ENCODE measurements at places on chromosomes 6 and 20. TPM values are rescaled to one million over a fixed set of nuclear protein-coding genes. Genes with fewer than 3 reads are reported as not detected.

DNA sequence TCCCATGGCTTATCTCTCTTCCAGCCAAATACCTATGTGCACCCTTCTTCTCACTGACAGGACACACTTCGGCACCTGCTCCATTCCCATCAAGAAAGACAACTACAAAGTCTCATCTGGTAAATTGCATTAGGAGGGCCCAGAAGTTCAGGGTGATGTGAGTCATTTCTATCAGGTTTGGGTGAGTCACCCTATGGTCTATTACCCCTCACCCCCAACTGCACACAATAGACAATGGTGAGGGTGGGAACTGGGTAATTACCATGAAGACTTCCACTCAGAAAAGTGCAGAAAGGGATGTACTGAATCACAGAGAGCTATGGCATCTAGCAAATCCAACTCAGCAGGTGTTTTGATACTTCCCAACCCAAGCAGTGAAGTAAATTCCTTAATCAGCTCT lies 54.8 kb downstream of the OPN5 start:
- H3K27me3 ChIP-seq = peaks cover 20% of the 10 kb centered on the region
- H3K27ac ChIP-seq = no peak overlapping the region
- no peak overlapping the region for H3K4me3 ChIP-seq

The PHF20 gene
- 58.8 TPM for total RNA-seq

DNA sequence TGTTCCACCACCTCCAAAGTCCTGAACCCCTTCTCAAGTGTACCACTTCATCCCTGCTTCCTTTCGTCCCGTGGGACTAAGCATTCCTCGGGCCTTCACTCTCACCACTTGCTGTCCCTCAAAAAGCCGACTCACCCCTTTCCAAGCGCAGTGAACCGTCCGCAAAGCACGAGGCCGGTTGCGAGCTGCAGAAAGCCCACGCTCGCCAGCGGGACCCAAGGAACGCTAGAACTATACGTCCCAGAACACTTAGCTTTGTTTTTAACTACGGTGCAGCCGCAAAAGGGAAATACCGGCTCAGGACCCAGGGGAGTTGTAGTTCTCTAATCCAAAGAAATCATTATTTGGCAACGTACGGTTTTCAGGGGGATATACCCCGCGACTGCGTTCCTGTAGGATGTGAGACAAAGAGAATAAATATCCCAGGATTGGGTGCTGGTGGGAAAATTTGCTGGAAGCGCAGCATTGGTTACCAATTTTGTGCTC lies 416 bp upstream of the POLR1H start:
- H3K4me1 ChIP-seq = peaks cover 30% of the 10 kb centered on the region
- H3K27ac ChIP-seq = peak overlapping the region; percentile 99
- H3K4me3 ChIP-seq = peak overlapping the region; percentile 92
- DNase-seq = peak; percentile 49

The SLC22A23 gene
- 0.16 TPM for total RNA-seq

DNA sequence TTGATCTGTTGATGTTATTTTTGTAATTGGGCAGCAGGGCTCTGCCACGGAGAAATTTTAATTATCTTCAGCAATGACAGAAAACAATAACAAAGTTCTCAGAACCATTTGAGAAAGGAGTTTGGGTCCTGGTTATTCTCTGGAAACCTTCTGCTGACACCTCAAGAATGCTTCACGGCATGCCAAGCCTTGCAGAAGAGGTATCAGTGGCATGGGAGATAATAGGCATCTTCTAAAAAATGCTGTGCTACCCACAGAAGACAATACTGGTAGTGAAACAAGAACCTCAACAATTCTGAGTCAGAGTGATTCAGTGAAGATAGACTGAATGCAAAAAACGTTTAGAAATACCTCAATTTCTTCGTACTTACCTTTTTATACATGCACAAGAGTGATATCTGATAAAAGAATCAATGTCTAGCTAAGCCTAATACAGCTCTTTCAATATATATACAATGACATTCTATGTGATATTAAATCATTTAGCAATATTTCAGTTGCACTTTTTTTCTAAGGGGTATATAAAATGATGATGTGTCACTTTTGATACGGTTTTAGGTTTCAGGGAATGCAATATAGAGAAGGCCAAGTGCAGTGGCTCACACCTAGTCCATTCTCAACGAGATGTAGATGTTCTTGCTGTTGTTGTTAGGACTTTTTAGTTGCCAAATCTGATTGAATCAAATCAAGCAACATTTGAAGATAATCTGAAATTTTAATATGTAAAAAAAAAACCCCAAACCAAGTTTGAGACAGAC lies 110.4 kb upstream of the COL21A1 start:
- H3K4me1 ChIP-seq = no peaks in the 10 kb centered on the region
- no peak overlapping the region for H3K27ac ChIP-seq
- no peak overlapping the region for H3K4me3 ChIP-seq
- no peak for DNase-seq
- no peaks in the 10 kb centered on the region for H3K27me3 ChIP-seq

GRCh38 chr6:162379757-162380409 lies 347.7 kb downstream of the PRKN start:
- no peak for DNase-seq
- no peak overlapping the region for H3K27ac ChIP-seq
- H3K27me3 ChIP-seq = no peaks in the 10 kb centered on the region
- H3K4me1 ChIP-seq = no peaks in the 10 kb centered on the region

DNA sequence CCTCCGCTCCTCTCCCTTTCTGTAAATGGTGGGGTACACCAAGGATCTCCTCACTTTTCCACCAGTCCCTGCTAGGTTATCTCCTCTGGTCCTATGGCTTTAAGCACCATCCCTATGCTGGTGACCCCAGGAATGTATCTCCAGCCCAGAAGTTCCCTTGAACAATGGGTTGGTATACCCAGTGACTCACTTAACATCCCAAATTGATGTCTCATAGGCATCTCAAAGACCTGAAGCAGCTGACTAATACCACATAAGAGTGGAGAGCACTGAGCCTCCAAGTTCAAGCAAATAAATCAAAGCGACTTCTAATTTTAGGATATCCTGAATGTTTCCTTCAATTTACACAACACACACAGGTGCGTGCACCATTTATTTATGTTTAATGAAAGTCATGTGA lies 48.3 kb downstream of the ADGRF1 start:
- H3K27me3 ChIP-seq = peaks cover 24% of the 10 kb centered on the region
- no peak overlapping the region for H3K27ac ChIP-seq
- no peaks in the 10 kb centered on the region for H3K36me3 ChIP-seq
- no peak for DNase-seq

DNA sequence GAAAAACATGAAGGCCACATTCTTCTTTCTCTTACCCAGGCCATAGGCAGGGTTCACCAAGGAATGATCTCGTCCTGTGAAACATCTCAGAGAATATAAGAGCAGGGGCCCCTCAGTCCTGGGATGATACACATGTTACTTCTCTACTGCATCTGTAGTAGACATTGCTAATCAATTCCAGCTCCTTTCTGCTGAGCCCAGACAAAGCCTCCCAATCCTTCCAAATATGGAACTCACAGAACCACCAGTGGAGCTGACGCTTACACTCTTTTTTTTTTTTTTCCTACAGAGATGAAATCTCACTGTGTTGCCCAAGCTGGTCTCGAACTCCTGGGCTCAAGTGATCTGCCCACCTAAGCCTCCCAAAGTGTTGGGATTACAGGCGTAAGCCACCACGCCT lies 9.1 kb downstream of the SNTA1 start:
- no peak overlapping the region for H3K4me3 ChIP-seq
- DNase-seq = no peak
- H3K4me1 ChIP-seq = no peaks in the 10 kb centered on the region

The AGPAT4 gene
- total RNA-seq = 3.5 TPM

DNA sequence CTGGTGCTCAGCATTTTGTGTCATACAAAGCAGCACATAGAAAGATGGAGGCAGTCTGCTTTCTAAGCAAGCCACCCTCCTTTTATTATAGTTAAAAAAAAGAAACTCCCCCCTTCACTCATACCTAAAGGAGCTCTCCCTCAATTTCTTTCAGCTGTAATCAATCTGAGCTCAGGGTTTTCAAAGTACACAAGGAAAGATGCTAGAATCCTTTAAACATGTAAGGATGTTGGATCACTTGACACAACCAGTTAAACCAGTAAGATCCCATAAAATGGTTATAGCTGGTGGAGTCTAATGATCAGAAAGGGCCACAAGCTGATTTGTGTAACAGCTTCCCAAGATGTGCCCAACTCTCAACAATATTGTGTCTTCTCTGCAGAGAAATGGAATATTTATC lies at the start of gene CALHM4:
Gene CALHM4 (plus strand): TSS at position 301 of the 400 bp plus-strand sequence. CDS start 43 bp downstream, at position 344.
- no peak within 1 kb of the TSS for H3K27ac ChIP-seq
- peaks cover 15% of the 10 kb centered on the region for H3K27me3 ChIP-seq
- no peaks in the 10 kb centered on the region for H3K4me1 ChIP-seq
- H3K36me3 ChIP-seq = no peaks in the 10 kb centered on the region

DNA sequence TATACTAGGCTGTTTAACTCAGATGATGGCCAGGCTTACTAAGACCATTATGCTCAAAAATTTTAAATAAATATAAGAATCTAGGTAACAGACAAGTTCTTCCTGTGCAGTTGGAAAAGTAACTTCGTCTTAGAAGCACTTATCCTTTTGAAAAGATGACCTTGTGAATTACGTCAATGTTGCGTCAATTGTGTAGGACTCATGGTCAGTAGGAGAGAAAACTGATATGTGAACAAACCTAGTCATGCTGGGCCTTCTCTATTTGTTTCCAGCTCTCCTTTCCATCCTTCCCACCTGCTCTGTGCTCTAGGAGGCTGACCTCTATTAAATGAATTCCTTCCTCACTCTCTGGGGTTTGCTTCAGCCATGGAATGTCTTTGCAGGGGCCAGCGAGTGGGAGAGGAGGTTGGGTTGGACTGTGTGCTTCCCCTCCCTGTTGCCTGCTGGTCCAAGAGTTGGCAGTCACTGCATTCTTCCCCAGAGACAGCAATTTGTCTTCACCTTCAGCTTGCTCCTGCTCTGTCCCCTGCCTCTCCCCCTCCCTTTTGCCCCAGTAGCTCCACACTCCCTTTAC lies 128.0 kb upstream of the TNFAIP3 start:
- H3K27me3 ChIP-seq = peaks cover 2% of the 10 kb centered on the region
- H3K4me1 ChIP-seq = peaks cover 25% of the 10 kb centered on the region
- H3K27ac ChIP-seq = no peak overlapping the region
- H3K36me3 ChIP-seq = peaks cover 1% of the 10 kb centered on the region

DNA sequence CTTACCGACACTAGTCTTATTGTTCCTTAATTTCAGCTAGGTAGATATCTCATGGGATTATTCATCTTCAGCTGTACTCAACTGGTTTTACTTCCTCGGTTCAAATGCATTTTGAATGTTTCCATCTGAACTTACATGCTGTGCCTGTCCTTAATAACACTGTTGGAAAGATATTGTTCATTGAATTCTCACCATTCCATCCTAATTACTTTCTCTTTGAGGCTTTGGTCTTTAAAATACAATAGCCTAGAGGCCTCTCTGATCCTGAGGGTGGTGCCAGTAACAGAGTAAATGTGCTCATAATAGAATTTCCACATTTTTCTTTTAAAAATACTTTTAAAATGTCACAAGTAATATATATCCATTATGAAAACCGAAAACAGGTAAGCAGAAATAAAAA lies 54.0 kb downstream of the IL20RA start:
- H3K4me1 ChIP-seq = peaks cover 5% of the 10 kb centered on the region
- H3K36me3 ChIP-seq = no peaks in the 10 kb centered on the region
- peaks cover 55% of the 10 kb centered on the region for H3K27me3 ChIP-seq
- H3K4me3 ChIP-seq = no peak overlapping the region

DNA sequence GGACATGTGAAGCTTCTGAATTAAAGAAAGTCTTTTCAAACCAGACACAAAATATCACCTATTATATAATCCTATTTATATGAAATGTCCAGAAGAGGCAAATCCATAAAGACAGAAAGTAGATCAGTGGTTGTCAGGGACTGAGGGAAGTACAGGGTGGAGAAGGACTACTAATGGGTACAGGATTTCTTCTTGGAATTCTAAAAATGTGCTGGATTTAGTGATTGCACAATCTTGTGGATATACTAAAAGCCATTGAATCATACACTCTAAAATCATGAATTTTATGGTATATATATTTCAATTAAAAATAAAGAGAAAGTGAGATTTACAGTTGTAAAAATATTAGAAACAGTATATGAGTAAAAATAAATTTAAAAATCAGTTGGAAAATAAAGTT lies 18.7 kb upstream of the MC3R start:
- H3K27ac ChIP-seq = no peak overlapping the region
- H3K4me1 ChIP-seq = no peaks in the 10 kb centered on the region
- no peaks in the 10 kb centered on the region for H3K36me3 ChIP-seq
- DNase-seq = no peak
- no peaks in the 10 kb centered on the region for H3K27me3 ChIP-seq
- no peak overlapping the region for H3K4me3 ChIP-seq

- H3K27me3 ChIP-seq = peaks cover 21% of the 10 kb centered on the region
- DNase-seq = peak; percentile 89
Observed at GRCh38 chr6:24359640-24360454, 2.0 kb upstream of the DCDC2 start.

The ERMARD gene
- 24.9 TPM for total RNA-seq

All from activated CD8-positive, alpha-beta T cell treated with anti-CD3 and anti-CD28 coated beads for 36 hours (primary cell).